ENCODE measurements at places on chromosomes 5 and 9.

DNA sequence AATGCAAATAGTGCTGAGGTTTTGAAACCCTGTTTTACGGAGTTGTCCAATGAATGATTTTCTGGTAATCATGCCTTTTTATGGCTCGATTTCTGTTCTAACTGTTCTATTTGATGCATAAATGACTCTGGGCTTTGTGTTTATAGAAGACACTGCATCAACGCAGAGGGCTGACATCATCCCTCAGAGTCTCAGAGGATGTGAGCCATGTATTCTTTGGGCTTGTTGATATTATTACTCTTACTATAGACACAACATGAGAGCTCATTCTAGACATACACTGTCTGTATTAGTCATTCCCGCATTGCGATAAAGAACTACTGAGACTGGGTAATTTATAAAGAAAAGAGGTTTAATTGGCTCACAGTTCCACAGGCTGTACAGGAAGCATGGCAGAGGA lies 31.6 kb downstream of the CDH6 start:
- DNase-seq = no peak

GRCh38 chr9:113255438-113255837 lies 19.9 kb downstream of the CDC26 start:
- no peak for DNase-seq

- no peak for DNase-seq
Measured at GRCh38 chr9:112112519-112112918, 62.6 kb downstream of the SUSD1 start.

DNA sequence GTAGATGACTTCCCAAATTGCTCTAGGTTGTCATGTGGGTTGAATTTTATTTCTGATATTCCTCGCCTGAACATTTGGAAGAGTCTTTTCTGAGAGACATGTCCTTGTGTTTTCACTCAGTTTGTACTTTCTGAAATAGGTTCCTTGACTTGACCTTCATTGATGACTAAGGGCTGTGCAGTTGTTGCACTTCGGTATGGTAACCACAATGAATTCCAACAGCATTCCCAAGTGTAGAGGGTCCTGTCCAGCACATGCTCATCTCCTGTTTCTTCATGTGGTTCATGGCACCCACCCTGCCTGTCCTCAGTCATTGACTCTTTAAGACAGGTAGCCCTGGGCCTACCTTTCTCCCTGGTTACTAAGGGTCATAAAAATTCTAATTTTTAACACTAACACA lies 527.8 kb downstream of the MTRR start:
- DNase-seq = no peak

DNA sequence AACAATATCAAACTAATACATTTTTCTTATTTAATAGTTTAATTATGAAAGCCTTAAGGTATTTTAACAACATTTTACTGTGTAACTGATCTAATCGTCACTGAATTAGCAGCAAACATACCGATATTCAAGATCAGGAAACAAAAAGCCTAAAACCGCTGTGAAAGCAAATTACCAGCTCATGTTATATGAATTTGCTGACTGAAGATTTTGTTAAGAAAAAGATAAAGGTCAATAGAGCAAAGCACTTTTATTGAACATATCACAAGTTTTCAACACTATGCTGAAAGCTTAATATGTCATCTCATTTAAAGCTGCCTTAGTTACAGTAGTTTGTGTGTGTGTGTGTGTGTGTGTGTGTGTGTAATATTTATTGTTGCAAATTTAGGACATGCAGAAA lies 1634.9 kb upstream of the NUDT12 start:
- no peak for DNase-seq

GRCh38 chr9:81594415-81594814 lies 94.9 kb downstream of the TLE1 start:
- no peak for DNase-seq

DNA sequence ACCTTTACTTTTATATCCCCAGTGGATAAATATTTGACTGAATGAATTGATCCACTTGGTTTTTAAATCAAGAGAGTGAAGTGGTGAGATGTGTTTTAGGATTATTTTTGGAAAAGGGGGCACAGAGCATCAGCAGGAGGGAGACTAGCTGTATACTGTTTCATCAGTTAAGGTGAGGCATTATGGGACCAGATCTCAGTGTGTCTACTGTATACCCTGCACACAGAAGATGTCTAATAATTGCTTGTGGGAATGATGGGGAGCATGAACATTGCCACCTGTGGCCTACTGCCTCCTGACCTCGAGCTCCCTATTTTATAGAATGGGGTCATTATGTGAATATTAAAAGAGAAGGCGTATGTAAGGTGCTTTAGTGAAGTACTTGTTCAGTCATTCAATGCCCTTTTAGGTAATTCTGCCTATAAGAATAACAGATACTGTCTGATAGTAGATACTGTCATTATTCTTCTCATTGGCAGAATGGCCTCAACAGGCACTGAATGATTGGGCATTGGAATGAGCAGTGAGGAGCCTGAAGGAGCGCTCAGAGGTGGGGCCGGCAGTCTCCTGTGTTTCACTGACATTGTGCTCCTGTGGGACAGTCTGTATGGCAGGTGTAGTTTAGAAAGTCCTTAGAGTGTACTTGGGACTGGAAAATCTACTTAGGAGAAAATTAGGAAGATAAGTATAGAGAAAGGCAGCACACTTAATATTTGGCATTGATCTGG lies 47.4 kb upstream of the FAM120AOS start:
- DNase-seq = no peak

DNA sequence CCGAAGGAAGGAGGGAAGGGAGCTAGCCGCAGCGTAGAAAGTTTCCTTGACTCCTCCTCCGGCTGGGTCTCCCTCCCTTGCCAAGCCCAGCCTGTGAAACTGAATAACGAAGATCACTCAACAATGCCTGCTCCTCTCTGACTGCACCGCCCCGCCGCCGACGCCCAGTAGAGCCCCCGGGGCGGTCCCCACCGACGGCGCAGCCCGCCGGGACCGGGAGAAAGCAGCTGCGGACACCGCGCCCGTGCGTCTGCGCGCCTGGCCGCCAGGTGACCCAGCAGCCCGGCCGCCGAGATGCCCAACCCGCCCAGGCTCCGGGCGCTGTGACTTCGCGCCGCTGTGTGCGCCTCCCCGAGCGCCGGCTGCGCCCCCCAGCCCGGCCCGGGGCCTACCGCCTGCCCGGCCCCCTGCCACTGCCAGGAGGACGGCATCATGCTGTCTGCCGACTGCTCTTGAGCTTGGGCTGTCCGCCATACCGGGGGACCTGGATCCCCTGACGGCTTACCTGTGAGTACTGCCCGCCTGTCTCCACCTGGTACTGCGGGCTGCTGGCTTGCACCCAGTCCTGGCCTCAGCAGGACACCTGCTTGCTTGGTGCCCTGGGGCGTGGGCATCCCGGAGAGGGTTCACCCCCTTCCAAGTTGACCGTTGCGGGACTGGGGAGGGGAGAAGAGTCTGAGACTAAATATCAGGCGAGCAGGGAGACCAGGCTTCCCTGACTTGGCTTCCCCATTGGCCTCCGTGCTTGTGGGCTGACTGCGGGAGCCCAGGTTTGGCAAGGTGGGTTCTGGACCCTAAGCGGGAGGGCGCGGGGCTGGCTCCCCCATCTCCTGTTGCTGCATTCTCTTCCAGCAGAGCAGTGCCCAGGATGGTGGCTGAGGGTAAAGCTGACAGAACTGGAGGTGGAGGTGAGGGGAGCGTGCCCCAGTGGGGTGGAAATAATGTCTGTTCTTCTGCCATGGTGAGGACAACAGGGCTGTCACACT lies 26.2 kb upstream of the SPTLC1 start:
- no peak for DNase-seq

DNA sequence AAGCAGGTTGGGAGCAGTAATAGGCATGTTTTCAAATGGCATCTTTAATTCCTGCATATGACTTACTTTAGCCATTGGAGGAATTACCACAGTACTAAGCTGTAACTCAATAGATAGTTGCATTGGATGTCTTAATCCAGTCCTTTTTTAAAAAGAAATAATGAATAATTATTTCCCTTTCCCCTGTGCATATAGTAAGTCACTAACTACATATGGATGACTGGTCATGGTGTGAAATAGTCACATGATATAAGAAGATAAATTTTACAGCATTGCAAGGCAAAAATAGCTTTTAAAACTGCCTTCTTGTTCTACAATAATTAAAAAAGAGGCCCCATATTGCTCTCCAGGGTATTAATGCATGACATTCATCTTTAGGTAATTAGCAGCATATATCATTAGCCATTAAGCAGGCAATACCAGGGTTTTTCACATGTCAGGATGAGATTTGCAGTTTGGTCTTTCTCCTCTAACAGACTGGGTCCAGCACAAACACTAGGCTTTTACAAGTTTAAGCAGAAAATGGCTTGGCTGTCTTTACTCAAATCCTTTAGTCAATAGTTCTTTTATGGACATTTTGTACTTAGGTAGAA lies 606.4 kb upstream of the RORB start:
- DNase-seq = no peak

DNA sequence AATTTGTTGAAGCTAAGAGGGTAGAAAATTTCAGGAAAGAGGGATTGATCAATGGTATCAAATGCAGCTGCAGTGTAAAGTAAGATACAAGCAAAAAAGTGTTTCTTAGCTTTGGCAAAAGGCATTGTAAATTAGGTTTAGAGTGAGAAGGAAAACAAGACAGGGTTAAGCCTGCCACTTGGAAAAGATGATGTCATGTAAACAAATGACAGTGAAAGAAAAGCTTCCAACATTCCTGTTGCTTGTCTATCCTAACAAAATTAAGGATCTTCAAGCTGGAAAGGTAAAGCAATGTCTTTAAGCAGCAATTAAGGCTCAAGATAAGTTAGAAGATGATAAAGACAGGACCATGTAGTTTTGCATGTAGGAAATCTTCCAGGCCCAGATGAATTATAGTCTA lies 139.1 kb upstream of the PPP2R2B start:
- DNase-seq = no peak

DNA sequence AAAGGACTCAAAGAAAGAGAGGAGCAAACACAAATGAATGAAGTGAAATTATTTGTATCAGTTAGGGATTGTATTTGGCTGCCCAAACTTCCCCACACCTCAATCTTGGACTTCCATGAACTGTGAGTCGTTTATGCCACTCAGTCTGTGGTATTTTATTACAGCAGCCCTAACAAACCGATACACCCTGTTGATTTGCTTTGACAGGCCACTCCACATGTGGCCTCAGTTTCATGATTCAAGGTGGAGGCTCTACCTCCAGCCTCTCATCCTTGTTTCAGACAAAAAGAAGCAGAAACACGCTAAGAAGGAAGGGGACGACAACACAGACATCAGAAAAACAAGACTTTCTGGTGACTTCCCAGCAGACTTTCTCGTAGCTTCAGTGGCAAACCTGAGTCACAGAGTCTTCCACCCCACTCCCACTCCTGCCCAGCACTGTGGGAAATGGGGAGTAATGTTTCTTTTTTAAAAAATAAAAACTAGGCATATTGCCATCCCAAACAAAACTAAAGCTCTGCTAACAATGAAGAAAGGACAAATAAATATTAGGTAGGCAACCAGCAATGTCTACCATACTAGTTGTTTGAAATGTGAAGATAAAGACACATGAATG lies 52.2 kb upstream of the ABCA1 start:
- no peak for DNase-seq

GRCh38 chr5:36066540-36067210 lies at the start of gene UGT3A2:
UGT3A2 (minus strand) TSS chr5:36066882; CDS start chr5:36066789, 93 bp downstream.
- DNase-seq = no peak

GRCh38 chr5:116785106-116785505 lies 210.5 kb upstream of the SEMA6A start:
- no peak for DNase-seq

- no peak for DNase-seq
Measured at GRCh38 chr5:44675296-44675695, 133.5 kb upstream of the MRPS30 start.

DNA sequence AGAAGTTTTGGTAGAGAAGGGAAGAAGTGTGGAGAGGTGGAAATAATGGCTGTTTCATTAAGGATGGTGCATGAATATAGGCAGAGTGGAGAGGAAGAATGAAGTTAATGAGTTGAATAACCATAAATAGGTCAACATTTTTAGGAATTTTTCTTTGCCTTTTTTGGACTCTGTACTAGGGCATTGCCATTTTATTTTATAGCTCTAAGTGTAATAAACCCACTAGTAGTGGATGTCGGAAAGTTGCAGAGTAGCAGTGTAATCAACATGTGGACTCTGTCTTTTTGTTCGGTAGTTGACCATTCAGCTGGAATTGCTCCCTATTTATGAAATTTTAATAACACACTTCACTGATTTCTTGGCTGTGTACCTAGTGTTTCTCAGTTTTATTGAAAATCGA lies 199.1 kb downstream of the WDR70 start:
- DNase-seq = no peak

GRCh38 chr5:87582149-87582548 lies 169.4 kb upstream of the CCNH start:
- no peak for DNase-seq

GRCh38 chr9:30982301-30982700 lies 1402.1 kb upstream of the ACO1 start:
- no peak for DNase-seq

- DNase-seq = no peak
Measured at GRCh38 chr5:29899583-29899982, 1293.9 kb upstream of the CDH6 start.

DNA sequence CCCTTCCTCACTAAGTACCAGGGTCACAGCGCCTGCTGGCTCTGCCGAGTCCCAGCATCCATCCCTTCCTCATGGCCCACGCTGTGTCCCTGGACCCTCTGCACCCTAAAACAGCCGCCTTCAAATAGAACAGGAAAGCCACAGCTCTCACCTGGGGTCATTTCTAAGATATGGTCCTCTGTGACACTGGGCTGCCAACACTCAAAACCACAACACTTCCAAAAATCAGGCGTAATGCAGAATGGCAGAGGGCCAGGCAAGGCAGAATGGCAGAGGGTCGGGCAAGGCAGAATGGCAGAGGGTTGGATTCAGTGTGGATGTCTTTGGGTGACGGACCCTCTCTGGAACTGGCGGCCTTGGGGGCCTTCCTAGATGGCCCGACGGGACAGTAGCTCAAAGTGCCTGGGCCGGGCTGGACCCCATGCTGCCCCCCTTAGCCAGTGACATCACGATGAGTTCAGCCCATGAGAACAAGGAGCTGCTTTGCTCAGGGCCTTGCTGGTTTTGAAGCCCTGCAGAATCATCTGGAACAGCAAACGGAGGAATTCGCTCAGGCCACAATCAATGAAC lies 35.3 kb downstream of the ZDHHC11B start:
- no peak for DNase-seq

GRCh38 chr9:127504887-127505251 lies 53.6 kb downstream of the LRSAM1 start:
- no peak for DNase-seq

- DNase-seq = no peak
Measured at GRCh38 chr5:79330071-79330470, 94.1 kb downstream of the JMY start.

DNA sequence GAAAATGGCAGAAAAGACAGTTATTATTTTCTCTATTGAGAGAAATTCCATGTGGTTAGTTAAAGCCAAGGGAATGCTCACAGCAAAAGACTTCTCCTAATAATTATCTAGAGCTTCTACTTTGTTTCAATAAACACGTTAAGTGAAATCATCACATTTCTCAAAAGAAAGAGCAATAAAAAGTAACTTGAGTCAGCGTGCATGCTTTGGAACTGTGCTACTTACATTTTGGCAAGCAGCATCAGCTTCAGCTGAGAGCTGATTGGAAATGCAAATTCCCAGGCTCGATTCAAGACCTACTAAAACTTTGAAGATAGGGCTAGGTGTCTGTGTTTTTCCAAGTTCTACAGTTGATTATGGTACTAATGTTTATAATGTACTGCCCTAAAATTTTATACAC lies 132.1 kb downstream of the CDH18 start:
- no peak for DNase-seq

Data from sciatic nerve (tissue), 2 donors.